Hindlimb muscle (tissue), 1 donor: ENCODE measurements at places on chromosomes 7 and 10. TPM values are rescaled to one million over a fixed set of nuclear protein-coding genes. Genes with fewer than 3 reads are reported as not detected.

DNA sequence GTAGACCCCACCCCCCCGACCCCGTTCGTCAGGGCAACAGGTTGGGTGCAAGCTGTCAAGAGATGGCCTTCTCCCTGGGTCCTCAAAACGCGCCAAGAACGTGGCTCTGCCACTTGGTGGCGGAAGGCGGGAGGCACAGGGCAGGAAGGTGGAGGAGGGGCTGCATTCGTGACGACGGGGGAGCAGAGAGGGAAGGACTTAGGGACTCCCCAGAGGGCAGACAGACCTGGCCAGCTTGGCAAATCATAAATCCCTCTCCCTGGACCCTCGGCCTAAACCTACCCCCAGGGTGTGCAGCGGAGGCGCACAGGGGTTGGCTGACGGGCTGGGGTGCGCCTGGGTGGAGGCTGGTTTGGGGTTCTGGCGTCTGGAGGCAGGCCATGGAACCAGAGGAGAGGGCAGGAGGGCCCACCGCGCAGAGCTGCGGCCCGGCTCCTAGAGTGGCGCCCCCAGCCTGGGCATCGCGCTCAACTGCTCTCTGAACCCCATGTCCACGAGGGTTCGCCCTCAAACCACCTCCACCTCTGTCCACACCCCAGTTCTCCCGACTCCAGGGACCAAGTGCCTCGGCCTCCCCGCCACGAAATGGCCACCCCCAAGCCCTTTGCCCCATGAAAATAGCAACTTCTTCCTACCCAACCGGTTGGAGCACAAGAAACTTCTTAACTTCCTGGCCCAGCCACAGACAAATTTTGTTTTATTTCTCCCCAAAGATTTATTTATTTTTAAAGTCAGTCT, 10.8 kb upstream of the GATA3 start:
- no peak for DNase-seq

DNA sequence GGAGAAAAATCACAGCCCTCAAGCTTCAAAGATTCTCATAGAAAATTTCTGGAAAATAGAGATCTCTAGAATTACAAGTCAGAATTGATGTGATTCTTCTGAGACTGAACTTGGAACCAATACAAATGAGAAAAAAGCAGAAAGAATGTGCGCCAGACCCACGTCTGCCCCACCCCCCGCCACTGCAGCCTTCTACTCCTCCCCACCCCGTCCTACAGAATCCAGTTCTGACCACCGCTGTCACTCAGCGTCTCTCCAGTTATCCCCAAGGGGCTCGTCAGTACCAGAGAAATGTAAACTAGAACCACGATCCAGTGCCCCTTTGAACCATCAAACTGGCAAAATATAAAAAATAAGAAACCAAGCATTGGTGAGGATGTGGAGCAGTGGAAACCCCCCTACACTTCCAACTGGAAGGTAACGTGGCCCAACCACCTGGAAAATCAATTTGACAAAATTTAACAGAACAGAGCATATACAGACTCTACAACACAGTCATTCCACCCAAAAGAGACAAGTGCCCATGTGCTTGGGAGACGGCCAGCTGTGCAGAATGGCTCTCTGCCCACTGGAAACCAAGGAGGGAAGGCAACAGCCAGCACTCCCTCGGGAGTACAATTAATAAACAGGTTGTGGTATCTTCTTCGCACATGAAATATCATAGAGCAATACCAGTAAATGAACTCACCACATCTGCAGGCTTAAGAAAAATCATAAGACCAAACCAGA, 397.9 kb downstream of the TNS3 start:
- peak; percentile 68 for DNase-seq

DNA sequence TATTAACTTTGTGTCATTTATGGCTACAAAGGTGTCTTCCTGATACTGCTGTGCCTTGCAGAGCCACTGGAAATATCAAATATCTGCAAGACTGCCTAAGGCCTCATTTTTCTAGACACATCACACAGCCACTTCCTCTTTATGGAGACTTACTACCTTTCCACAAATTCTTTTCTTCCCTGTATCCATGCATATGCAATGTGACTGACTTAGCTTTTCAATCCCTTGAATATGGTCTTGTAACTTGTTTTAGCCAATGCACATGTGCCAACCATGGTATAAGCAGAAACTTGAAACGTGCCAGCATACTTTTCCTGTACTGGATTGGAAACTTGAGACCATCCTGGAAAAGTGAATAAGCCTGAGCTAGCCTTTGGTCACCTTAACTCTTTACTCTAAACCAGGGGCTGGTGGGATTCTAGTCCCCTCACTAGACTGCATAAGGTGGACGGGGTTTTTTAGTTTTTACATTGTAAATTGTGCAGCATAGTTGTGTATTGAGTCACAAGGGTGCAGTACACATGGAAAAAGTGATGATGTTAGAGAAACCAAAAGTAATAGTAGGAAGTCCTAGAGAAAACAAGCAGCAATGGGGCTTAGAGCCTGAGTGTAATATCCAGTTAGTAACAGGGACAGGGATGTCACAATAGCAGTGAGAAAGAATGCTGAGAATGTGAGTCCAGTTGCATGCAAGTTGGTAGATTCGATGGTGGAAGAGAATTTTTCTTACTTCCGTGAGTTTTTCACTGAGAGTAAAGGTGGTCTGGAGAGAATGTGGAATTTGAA, 879.5 kb downstream of the SORCS1 start:
- DNase-seq = no peak

GRCh38 chr7:25870574-25870973, 281.4 kb upstream of the NFE2L3 start:
- DNase-seq = no peak

GRCh38 chr10:17106991-17107390, 22.6 kb downstream of the CUBN start:
- no peak for DNase-seq

DNA sequence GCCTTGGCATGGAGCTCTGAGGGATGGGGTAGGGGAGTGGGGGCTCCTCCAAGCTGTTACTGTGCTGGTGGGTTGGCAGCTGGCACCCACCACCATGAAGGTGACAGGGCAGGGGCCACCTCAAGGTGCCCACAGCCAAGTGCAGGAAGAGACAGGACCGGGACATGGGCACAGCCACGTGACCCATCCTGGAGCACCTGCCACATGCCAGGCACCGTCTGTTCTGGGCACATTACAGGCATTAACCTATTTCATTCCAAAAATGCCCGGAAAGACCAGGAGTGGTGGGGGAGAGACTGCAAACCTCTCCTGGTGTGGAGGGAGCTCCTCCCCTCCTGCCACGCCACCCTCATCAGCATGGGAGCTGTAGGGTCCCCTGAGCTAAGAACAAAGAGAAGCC, 56.7 kb downstream of the CAMK2B start:
- no peak for DNase-seq

GRCh38 chr7:11210374-11210773, 236.7 kb downstream of the PHF14 start:
- DNase-seq = no peak

- no peak for DNase-seq
Observed at GRCh38 chr7:26550492-26550891, 258.8 kb downstream of the SNX10 start.

DNA sequence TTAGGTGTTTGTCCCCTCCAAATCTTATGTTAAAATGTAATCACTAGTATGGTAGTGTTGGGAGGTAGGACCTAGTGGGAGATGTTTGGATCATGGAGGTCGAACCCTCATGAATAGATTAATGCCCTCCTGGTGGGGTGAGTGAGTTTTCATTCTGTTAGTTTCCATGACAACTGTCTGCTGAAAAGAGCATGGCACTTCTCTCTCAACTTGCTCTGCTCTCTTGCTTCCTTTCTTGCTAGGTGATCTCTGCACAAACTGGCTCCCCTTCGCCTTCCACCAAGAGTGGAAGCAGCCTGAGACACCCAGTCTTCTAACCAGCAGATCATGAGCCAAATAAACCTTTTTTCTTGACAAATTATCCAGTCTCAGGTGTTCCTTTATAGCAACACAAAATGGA, 853.9 kb downstream of the SORCS1 start:
- DNase-seq = no peak

DNA sequence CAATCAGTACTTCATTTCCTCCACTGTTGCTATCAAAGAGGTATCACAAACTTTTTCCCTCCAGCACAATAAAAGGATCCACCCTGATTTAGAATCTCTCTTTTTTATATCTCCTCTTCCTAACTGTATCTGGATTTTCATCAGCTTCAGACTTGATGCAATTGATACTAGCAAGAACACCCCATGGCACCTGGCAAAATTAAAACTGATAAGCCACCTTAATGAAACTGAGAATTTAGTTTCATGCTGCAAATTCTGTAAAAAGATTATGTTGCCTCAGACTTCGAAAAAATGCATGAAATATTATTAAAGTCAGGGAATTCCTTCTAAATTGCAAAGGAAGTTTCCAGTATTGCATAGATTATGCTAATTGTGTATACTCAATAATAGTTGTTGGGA, 277.0 kb downstream of the HDAC9 start:
- DNase-seq = no peak

DNA sequence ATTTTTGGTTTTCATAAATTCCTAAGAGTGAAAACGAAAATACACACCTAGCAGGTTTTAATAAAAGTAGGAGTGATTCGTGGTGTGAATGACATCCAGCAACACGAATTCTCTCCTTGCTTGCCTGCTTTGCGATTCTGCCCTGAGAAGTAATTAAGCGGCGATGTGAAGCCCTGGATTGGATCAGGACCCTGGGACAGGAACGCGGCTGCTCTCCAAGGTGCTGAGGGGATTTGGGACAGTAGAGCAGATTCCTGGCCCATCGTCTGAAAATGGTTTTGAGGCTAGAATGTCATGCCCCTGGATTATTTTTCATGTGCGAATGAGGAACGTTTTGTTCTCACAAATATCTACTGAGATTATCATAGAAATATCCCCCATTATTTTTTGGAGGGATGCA, 7.8 kb downstream of the NPS start:
- DNase-seq = peak; percentile 33

GRCh38 chr7:43037531-43037930, 74.9 kb upstream of the HECW1 start:
- no peak for DNase-seq

- DNase-seq = no peak
Observed at GRCh38 chr10:95242581-95243317, 48.1 kb downstream of the PDLIM1 start.

- no peak for DNase-seq
Observed at GRCh38 chr7:106606120-106606519, 54.8 kb downstream of the CCDC71L start.

DNA sequence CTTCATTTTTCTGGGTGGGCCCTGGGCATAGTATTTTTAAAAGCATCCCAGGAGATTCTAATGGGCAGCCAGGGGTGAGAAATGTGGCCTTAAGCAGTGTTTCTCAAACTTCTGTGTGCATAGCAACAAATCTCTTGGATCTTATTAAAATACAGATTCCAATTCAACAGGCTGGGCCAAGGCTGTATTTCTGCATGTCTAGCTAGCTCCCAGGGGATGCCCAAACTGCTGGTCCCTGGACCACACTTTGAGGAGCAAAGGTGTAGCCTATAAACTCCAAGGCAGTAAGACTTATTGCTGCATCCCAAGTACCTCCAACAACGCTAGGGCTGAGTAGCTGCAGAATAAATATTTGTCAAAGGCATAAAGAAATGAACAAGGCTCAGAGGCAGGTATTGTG, 292.9 kb upstream of the ZMIZ1 start:
- DNase-seq = no peak

GRCh38 chr10:133166828-133167692, 7.0 kb downstream of the KNDC1 start:
- peak; percentile 38 for DNase-seq

ETV1 gene
- 11.0 TPM for polyA plus RNA-seq

DNA sequence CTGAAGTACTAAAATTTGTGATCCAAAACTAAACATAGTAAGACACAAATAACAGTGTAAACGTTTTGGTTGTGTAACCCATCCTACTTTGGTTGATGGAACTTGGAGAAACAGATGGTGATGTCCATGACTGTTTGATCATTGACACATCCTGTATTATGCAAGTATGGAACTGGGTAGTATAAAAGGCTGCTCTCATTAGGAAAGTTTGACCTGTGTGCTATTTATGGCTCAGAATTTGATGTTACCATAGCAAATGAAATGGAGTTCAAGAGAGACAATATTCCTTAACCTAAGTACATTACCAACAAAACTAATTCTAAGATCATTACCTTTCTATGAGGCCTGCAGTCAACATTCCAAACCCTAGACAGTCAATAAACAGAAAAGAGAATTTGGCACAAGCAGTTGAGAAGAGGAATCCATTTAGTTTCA, 39.9 kb downstream of the DKK1 start:
- no peak for DNase-seq
